ENCODE measurements at places on chromosomes 1 and 21.

DNA sequence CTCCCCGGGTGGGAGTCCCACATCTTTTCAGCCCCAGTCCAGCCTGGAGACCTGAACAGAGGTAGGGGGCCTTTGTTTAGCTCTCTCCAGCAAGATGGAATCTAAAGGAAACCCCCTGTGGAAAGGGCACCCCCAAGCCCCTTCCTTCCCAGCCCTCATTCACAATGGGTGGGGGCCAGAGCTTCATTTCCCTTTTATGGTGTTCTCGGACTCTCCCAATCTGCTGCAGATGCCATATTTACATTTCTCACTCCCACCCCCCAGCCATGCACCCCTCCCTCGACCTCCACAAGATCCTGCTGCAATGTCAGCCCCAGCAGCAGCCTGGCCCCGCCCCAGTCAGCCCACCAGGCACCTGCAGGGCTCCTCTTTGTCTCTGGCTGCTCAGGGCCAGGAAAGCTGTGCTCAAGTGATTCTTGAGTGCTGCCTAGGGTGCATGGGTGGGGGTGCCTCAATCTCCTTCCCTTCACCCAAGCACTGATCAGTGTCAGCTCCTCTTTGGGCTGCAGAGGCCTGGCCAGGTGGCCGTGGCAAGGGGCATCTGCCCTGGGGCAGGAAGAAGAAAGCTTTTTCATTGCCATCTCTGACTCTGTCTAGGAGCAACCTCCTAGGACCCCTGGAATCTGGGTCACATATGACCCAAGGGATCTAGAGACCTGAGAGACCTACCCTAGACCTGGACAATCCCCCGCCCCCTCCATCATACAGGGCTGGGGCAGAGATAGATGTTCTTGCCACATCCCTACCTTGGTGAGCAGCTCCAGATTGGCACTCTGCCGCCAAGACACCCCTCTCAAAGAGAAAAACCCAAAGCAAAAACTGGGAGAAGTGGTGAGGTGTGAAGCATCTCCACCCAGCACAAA is 1.7 kb downstream of the KIF21B start:
- DNase-seq: no peak

DNA sequence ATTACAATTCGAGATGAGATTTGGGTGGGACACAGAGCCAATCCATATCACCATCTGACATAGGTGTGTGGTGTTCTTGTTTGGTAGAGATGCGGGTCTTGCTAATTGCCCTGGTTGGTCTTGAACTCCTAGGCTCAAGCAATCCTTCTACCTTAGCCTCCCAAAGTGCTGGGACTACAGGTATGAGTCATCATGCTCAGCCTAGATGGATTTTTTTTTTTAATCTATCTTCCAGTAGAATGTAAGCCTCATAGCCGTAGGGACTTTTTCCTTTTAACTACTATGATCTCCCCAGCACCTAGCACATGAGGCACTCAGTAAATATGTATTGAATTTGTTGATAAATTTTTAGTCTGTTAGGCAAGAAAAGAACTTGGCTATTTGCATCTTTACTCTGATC is 94.6 kb upstream of the TENT5C start:
- DNase-seq: no peak

DNA sequence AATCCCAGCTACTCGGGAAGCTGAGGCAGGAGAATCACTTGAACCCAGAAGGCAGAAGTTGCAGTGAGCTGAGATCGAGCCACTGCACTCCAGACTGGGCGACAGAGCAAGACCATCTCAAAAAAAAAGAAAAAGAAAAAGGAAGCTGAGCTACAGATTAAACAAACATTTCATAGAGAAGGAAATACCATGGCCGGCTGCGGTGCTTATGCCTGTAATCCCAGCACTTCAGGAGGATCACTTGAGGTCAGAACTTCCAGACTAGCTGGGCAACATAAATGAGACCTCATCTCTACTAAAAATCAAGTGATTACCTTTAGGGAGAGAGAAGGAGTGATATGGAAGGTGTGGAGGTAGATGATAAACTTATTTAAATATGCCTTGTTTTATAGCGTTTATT is 14.0 kb upstream of the CFAP126 start:
- DNase-seq: no peak

GRCh38 chr1:163248064-163248463 is 45.3 kb upstream of the RGS5 start:
- no peak for DNase-seq

- no peak for DNase-seq
Observed at GRCh38 chr1:17356387-17357026, 15.5 kb upstream of the PADI6 start.

GRCh38 chr1:91765880-91766443 is 120.0 kb downstream of the TGFBR3 start:
- no peak for DNase-seq
